ENCODE measurements at places on chromosomes 16 and 17. TPM values are rescaled to one million over a fixed set of nuclear protein-coding genes. Genes with fewer than 3 reads are reported as not detected.

ABCC12 gene
- not detected for total RNA-seq

TEKT5 gene
- 0.14 TPM for total RNA-seq

ALOX15B gene
- total RNA-seq = 3.3 TPM

GRCh38 chr17:79721993-79722671 is 8.6 kb upstream of the ENPP7 start:
- DNase-seq = no peak

- no peak for DNase-seq
Measured at GRCh38 chr16:88455610-88456355, 2.7 kb downstream of the ZFPM1 start.

DNA sequence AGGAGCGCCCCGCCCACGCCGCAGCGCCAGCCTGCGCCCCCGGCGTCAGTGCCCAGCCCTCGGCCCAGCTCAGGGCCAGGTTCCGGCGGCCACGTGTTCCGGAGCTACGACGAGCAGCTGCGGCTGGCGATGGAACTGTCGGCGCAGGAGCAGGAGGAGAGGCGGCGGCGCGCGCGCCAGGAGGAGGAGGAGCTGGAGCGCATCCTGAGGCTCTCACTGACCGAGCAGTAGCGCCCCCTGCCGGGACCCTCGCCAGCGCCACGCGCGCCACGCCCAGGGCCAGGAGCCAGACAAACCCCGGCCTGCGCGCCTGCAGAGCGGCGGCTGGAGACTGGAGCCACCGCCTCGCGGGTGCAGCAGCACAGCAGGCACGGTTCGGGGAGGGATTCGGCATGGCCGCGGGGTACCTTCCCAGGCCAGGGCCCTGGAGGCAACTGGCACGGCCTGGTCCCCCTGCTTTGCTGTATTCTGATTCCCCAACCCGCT is 9.3 kb downstream of the CORO6 start:
- peak; percentile 99 for DNase-seq

DNA sequence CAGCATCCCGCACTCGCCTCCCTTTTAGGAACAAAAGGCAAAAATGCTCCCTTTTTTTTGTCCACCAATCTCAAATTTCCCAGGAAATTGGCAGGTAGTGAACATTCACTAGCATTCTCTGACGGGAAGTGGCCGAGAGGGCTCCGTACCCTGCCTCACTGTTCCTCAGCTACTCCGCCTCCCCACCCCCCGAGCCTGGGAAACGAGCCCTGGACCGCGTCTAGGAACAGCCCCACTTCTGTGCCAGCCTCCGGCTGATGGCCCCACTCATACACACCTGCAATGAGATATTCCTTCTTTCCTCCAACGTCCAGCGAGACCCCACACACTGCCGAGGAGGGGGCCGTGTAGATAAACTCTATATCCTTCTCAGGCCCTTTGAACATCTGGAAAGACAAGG is 30.0 kb upstream of the USP36 start:
- no peak for DNase-seq

- peak; percentile 46 for DNase-seq
Measured at GRCh38 chr17:45971698-45972141, 27.3 kb upstream of the STH start.

DNA sequence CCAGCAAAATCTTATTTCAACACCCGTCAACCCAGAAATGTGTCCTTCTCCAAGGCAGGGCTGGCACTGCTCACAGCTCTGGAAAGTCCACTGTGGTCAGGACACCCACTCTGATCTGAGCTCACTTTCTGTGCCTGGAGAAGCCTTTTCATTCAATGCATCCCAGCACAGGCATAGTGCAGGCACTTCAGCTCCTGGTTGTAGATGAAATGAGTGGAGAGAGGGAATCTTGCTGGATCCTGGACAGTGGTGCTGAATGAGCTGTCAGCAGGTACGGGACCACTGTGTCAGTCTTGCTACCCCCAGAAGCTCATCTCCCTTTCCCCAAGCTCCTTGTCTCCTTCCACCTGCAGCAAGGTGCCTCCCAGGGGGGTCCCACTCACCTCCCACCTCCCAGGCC is 86.1 kb upstream of the SALL1 start:
- no peak for DNase-seq

DNA sequence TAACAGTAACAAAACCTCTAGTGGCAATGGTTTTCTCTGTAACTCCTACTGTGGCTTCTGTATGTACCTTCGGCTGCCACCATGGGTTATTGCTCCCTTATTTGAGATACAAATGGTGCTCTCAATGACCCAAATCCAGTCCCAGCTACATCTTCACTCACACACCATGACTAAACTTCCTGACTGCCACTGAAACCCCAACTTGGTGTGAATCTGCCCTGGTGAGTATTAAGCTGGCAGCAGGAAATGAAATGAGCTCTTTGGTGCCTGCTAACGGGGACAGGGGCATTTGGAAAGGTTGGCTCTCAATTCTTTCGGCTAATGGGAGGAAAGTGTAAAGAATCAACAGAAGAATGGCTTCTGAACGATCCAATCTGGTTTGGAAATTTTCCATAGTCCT is 7.5 kb upstream of the SLC35B1 start:
- DNase-seq = no peak

- peak; percentile 85 for DNase-seq
Measured at GRCh38 chr17:18362698-18363100, 651 bp downstream of the SHMT1 start.

Data from posterior vena cava (tissue), 2 donors.